Dermis blood vessel endothelial cell (primary cell): ENCODE measurements at places on chromosomes 4 and X. TPM values are rescaled to one million over a fixed set of nuclear protein-coding genes. Genes with fewer than 3 reads are reported as not detected.

- DNase-seq, result no peak
Observed at GRCh38 chrX:51853251-51853650, 40.2 kb upstream of the MAGED1 start.

DNA sequence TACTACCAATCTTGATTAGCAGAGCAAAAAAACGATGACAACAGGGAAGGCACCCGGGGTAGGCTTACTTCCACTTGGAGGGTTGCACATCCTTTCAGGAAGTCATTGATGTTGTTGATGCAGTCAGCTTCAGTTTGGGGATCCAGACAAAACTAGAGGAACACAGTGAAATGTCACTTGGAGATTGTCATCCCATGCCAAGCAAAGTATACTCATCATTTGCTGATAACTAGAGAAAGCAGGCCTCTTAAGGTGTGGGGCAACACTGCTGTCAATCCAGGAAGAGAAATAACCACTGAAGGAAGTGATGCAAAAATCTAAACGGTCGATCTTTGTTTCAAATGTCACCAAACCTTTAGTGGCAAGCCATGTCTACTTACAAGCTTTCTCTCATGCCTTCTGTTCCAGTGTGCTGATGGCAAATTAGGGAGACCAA is 1.4 kb downstream of the ARHGEF6 start:
- no peak for DNase-seq

- no peak for DNase-seq
Observed at GRCh38 chr4:25823632-25824031, 39.2 kb downstream of the SEL1L3 start.

GRCh38 chrX:68920561-68920960 is 91.7 kb downstream of the EFNB1 start:
- no peak for DNase-seq

DNA sequence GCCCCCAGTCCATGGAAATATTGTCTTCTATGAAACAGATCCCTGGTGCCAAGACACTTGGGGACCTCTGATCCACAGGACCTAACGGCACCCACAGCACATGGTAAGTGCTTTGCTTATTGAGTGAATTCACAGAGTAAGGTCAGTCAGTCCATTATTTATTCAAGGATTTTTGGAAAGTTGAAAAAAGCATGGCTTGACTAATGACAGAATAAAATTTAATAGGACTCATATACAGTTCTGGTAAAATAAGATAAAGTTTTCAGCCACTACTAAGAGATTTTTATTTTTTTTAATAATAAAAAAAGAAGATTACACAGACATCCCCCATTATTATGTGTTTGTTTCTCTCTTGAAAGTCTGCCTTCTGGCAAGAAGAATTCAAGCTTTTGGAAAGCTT is 490.6 kb upstream of the HS3ST1 start:
- no peak for DNase-seq

DNA sequence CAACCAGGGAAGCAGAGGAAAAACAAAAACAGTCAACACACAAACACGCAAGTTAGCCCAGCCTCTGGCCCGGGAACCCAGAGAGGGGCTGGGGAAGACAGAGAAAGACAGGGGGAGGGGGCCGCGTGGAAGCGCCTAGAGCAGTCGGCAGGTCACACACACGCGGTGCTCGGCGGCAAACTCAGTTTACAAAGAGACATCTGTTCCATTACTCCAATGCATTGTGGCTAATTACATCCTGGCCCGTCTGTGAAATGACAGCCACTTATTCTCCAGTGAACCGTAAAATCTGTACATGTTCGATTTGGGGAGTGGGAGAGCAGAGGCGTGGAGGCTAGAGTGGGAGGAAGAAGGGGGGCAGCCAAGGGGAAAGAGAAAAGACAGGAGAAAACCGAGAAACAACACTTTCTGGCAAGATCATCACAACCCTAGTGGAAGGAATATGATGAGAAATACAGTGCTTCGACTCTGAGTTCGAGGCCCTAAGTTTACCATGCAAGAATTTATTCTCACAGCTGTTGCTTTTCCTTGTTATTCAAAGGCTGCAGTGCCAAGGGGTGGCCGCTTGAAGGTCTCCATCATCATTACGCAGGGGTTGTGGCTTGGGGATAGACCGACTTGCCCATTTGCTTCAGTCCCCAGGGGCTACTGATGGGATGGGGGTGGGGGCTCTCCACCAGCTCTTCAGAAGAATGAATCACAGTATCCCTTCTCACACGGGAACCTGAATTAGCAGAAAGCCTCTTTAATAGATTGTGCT is 167.7 kb downstream of the MGST2 start:
- no peak for DNase-seq

GRCh38 chrX:71578253-71579135 is at the start of gene GCNA:
Gene GCNA, plus strand, starts transcription at chrX:71578437. Its CDS starts 2,385 bp downstream, at chrX:71580822.
- no peak for DNase-seq

RPL9 gene
- total RNA-seq, result 906 and 3,299 TPM in 2 replicates

GRCh38 chr4:95161781-95162469 is 386.8 kb downstream of the UNC5C start:
- no peak for DNase-seq

CPZ gene
- total RNA-seq, result not detected in 2 replicates
